ENCODE measurements at places on chromosomes 7 and 10.

GRCh38 chr10:75508239-75508813 lies 76.9 kb downstream of the LRMDA start:
- DNase-seq = no peak

- no peak for DNase-seq
Observed at GRCh38 chr7:156732091-156732625, 91.6 kb downstream of the RNF32 start.

GRCh38 chr10:12771981-12772760 lies 229.3 kb downstream of the CCDC3 start:
- no peak for DNase-seq

DNA sequence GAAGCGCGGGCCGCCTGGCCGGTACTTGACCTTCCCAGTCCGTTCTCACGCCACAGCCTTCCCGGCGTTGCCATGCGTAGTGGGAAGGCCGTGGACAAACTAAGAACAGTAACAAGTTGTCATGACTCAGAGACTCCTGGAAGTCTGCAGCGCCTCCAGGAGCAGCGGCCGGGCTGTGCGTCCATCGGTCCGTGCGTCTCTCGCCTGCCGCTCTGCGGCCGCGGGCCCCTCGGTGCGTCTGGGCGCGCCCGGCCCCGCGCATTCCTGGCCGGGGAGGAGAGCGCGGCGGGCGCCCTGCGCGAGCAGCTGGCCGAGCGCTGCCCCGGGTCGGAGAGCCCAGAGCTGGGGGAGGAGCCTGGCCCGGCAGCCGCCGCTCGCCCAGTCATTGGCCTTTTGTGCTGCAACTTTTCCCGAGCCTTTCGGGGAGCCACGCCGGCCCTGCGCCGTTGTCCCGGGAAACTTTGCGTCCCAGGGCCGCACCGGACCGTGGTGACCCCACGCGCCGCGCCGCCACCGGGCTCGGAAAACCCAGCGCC lies 123.7 kb downstream of the TACC2 start:
- DNase-seq = peak; percentile 35

DNA sequence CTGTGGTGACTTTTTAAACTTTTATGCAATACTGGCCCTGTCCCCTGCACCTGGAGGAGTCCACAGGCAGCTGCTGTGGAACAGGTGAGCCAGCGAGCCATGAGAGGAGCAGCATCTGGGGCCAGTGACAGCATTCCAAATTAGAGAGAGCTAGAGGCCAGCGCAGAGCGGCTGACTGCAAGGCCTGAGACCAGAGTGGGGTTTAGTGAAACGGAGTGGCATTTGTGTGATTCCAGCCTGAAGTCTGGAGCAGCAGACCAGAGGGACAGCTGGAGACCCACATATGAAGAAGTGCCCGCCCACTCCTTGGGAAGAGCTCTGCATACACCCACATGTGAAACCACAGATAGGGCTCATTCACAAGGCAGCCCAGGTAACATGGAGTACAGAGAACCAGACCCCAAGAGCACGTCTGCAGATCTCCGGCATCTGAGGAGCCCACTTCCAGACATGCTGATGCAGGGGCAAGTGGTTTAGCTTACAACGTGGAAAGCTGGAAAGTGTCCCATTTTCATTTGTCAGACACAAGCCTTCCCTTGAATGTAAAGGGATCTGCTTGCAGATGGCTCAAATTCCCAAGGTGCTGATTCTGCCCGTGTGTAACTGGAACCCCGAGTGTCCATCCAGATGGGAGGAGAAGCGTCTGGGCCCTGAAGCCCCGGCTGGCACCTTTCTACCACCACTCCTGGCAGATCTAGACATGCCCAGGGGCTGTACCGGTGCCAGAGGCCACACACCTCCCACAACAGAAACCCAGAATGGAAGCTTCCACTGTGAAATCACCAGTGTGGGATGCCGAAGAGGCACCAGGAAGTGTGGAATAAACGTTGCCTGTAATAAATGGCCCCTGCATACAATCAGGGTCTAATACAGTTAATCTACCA lies 256.0 kb upstream of the TCERG1L start:
- no peak for DNase-seq

- DNase-seq = peak; percentile 86
Observed at GRCh38 chr10:123994417-123995081, 98.8 kb downstream of the CHST15 start.

DNA sequence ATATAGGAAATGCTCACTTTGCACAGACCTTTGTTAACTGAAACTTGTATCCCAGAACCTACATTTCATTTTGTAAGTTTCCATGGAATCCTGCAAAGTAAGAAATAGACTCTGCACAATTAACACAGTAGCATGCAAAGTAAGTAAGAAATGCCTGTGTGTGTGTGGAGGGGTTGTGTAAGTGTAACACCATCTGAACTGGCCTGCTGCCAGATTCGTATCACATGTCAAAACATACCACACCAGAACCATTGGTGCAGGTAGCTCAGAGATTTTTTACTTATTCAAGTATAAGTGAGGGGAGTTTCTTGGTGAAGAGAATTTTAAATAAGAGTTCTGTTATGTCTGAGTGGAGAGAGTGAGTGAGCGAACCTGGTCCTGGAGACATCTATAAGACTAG lies 17.9 kb upstream of the DDX21 start:
- no peak for DNase-seq

- no peak for DNase-seq
Observed at GRCh38 chr7:4076701-4077294, 605.3 kb upstream of the FOXK1 start.

DNA sequence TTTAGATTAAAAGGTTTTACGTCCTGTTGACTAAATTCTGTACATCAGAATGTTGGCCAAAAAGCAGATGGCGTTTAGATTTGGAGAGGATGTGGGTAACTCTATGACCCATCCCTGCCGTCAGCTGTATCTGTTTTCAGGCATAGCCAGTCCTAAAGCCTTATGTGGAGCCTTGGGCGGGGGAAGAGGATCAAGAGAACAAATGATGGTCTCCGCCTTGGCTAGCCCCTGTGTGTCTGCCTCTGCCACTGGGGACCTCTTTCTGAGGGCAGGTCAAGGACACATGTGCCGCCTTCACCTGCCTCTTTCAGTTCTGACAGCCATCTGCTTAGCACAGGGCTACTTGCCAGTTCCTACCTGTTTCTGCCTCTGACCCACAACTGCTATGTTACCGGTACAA lies 24.1 kb downstream of the PDSS1 start:
- no peak for DNase-seq

DNA sequence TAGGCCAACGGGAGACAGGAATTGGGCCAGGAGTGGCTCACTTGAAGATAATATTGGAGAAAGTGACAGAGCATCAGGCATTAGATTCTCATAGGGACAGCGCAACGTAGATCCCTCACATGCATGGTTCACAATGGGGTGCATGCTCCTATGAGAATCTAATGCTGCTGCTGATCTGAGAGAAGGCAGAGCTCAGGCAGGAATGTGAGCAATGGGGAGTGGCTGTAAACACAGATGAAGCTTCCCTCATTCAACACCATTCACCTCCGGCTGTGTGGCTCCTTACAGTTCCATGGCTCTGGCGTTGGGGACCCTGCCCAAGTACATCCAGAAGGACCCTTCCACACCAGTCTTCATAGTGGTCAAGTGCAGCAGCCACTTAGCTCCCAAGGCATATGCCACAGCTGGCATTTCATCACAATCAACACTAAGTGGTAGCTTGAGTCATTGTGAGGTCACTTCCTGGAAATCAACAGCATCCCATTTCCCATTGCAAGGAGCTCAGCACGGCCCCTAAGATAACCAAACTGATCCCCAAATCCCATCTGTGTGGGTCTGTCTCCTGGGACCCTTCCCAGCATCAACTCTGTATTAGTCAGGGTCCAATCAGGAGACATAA lies 174.5 kb downstream of the TPST1 start:
- no peak for DNase-seq

GRCh38 chr10:131193923-131194322 lies 117.6 kb downstream of the TCERG1L start:
- DNase-seq = no peak

DNA sequence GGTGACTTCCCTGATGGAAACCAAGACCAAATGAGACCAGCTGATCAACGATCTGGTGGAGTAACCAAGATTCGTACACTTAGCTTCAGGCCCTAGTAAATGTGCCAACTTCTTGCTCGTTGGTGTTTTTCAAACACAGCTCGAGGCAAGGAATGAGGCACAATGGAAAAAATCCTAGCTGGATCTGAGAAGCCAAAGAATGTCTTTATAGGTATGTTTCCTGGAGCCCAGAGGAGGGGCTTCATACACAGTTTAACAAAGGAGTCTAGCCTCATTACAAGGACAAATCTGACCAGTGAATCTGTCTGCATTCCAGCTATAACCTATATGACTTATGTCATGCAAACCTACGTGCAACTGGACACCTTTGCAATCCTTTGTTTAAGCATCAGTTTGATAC lies 3.7 kb downstream of the COL17A1 start:
- DNase-seq = no peak

Data from suppressor macrophage treated with lipopolysaccharide for 1 hour (primary cell).